ENCODE measurements at places on chromosomes 4 and X.

GRCh38 chrX:20225488-20225833 is 41.2 kb downstream of the RPS6KA3 start:
- no peak for DNase-seq
- peaks cover 32% of the 10 kb centered on the region for H3K4me1 ChIP-seq
- peak overlapping the region; percentile 76 for H3K27ac ChIP-seq
- no peak overlapping the region for H3K4me3 ChIP-seq

- H3K4me3 ChIP-seq = no peak overlapping the region
- no peaks in the 10 kb centered on the region for H3K36me3 ChIP-seq
These were observed 294.1 kb upstream of the SFRP2 start for GRCh38 chr4:154082760-154083535.

DNA sequence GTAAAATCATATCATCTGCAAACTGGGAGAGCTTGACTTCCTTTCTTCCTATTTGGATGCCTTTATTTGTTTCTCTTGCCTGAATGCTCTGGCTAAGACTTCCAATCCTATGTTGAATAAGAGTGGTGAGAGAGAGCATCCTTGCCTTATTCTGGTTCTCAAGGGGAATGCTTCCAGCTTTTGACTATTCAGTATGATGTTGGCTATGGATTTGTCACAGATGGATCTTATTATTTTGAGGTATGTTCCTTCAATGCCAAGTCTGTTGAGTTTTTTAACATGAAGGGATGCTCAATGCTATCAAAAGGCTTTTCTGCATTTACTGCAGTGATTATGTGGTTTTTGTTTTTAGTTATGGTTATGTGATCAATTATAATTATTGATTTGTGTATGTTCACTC is 2144.6 kb upstream of the TENM3 start:
- H3K4me1 ChIP-seq = no peaks in the 10 kb centered on the region
- H3K27ac ChIP-seq = no peak overlapping the region
- no peak for DNase-seq
- no peak overlapping the region for H3K4me3 ChIP-seq
- H3K27me3 ChIP-seq = no peaks in the 10 kb centered on the region

- H3K4me1 ChIP-seq = no peaks in the 10 kb centered on the region
- no peak for DNase-seq
- no peak overlapping the region for H3K27ac ChIP-seq
- H3K27me3 ChIP-seq = peaks cover 30% of the 10 kb centered on the region
These were observed 151.5 kb downstream of the CENPC start for GRCh38 chr4:67393699-67394281.

GRCh38 chr4:87527431-87528220 is 1.6 kb downstream of the SPARCL1 start:
- H3K36me3 ChIP-seq = no peaks in the 10 kb centered on the region
- H3K27ac ChIP-seq = no peak overlapping the region
- no peak for DNase-seq
- no peak overlapping the region for H3K4me3 ChIP-seq

DNA sequence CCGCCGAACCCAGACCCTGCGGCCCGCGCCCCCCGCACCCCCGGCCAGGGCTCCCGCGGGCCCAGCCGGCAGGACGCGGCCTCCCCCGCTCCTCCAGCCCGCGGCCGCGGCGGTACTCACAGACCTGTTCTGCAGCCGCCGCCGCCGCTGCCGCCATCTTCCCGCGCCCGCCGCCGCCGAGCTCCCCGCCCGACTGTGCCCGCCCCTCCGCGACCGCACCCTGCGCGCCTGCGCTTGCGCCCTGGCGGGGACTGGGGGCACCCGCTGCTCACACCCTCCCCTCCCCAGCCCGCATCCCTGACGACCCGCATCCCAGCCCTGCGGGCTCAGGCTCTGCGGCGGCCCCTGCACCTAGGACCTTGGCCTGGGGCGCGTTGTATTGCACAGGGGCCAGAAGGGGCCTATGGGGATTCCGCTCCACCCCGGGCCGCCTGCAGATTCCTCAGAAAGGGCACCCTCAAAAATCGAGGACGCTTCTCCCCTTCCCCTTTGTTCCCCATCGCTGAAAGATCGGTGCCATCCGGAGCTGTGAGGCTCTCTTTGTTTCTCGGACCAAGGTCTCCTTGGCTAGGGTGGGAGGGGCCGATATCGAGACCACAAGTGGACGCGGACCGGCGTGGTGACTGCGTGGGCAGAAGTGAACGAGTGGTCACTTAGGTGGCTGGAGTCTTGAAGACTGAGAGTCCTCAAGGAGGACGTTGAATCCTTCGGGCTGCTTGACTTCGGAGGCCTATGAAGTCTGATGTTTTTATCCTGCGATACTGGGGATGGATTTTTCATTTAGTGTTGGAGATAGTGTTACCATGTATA is at the start of gene SGCB:
TSS of gene SGCB (minus strand) at position 197 of the 810 bp plus-strand sequence. CDS start at position 157, 40 bp downstream.
- H3K4me1 ChIP-seq = peaks cover 29% of the 10 kb centered on the region
- peak within 1 kb of the TSS; percentile 92 for H3K4me3 ChIP-seq
- peak within 1 kb of the TSS; percentile 84 for H3K27ac ChIP-seq
- H3K27me3 ChIP-seq = peaks cover 42% of the 10 kb centered on the region
- DNase-seq = peak; percentile 64
- peaks cover 14% of the 10 kb centered on the region for H3K36me3 ChIP-seq

- no peak overlapping the region for H3K27ac ChIP-seq
- H3K4me1 ChIP-seq = no peaks in the 10 kb centered on the region
- no peaks in the 10 kb centered on the region for H3K36me3 ChIP-seq
- H3K4me3 ChIP-seq = no peak overlapping the region
- DNase-seq = no peak
These were observed 57.7 kb downstream of the IL13RA2 start for GRCh38 chrX:114959729-114960128.

Measured in T-helper 17 cell (primary cell).